OCI-M1 (cell line): ENCODE measurements at places on chromosomes 11 and 22.

GRCh38 chr11:63944987-63945386, 6.2 kb downstream of the NAA40 start:
- no peak for DNase-seq

DNA sequence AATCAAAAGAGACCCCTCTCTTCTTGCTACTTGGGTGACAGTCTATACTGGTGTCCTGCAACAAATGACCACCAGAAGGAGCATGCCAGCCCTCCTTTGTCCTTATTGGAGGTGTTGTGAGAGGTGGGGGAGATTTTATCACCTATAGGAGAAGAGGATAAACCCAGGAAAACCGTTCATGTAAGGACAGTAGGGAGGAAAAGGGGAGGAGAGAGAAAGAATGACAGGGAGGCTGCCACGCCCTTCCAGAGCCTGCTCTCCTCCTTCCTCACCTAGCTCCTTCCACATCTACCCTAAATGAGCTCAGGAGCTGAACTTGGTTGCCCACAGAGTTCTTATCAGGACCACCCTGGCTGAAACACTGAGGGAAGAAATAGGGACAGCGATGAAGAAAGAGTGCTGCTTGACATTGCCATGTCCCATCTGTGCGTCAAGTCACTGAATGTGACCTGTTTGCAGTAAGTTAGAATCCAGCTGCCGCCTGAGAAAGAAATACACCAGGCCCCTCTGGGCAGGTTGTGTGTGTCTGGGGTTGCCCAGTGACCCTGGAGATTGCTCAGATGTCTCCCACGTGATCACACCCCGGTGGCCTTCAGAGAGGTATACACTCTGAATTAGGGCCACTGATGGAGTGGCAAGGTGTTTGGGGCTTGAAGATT, 40.4 kb upstream of the ETS1 start:
- DNase-seq, result no peak

DNA sequence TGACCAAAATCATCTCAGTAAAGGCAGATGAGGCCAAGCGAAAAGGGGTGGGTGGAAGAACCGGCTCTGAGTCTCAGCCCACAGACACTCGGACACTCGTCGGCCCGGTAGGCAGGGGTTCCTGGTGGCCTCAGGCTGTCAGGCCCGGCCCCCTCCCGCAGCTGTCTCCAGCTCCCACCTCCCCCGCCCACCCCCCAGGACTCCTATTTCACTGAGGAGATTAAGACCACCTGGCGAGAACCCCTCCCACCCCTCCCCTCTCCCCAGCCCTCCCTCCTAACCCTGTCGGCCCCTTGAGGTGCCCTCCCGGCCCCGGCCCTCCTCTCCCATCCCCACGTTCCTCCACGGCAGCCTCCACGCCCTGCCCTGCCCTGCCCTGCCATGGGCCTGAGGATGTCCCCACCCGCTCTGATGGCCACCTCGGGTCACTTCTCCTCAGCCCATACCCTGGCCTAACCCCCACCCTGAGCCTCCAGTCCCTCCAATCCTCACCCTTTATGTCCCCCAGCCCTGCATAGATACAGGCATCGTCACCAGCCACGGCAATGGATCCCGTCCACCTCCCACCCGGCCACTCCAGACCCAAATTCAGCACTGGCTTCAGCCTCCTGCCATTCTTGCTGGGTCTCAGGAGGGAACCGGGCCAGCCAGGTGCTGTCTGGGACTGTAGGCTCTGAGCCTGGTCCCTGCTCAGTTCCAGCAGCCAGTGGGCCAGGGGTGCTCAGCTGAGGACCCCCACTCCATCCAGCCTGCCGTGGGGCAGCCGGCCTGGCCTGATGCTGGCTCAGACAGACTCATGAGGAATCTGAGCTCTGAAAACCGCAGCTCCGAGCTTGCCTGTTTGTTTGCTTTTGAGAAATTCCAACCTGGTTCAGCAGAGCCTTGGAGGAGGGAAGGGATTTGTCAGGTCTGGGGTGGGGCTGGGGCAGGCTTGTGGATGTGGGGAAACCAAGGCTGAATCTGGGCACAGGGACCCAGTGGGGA, 9.8 kb upstream of the TBX1 start:
- DNase-seq, result no peak

- DNase-seq, result no peak
Observed at GRCh38 chr22:22523494-22523893, 3.4 kb upstream of the ZNF280A start.

- DNase-seq, result no peak
Observed at GRCh38 chr22:35993048-35993714, 35.4 kb downstream of the RBFOX2 start.

GRCh38 chr22:36806835-36807234, 10.0 kb downstream of the PVALB start:
- DNase-seq, result no peak

- peak; percentile 12 for DNase-seq
Observed at GRCh38 chr11:99683933-99684332, 663.2 kb downstream of the CNTN5 start.

- DNase-seq, result peak; percentile 49
Observed at GRCh38 chr22:46681010-46681409, 57.0 kb downstream of the CERK start.
